ENCODE measurements at places on chromosomes 6 and 20.

GRCh38 chr6:86712039-86712438 lies 225.3 kb upstream of the HTR1E start:
- no peak for DNase-seq

DNA sequence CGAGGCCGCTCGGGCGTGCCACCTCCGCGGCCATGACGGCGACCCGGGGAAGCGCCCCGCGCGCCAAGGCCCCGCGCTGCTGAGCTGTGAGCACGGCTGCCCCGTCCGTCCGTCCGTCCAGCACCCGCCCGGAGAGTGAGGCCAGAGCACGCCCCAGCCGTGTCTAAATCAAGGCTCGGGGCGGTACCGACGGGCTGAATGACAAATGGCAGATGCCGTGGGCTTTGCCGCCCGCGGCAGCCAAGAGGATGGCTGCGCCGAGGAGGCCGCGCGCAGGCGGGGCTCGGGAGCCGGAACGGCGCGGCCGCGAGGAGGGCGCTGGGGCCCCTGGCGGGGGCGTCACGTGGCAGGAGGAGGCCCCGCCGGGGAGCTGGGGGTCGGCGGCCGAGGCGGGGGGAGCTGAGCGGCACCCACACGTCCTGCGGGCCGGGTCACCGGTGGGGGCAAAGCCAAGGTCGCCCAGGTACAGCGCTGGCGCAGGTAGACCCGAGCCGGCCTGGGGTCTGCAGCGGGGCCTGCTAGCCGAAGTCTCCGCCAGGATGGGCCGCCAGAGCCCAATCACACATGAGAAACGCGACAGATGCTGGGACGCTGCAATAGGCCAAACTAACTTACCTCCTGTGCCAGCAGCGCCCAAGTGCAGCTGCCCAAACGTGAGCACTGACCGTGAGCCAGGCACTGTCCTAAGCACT lies at the start of gene PLAGL1:
Gene PLAGL1 (minus strand): TSS at position 140 of the 692 bp plus-strand sequence. CDS start 60,123 bp downstream, outside the sequence.
- peak; percentile 22 for DNase-seq

DNA sequence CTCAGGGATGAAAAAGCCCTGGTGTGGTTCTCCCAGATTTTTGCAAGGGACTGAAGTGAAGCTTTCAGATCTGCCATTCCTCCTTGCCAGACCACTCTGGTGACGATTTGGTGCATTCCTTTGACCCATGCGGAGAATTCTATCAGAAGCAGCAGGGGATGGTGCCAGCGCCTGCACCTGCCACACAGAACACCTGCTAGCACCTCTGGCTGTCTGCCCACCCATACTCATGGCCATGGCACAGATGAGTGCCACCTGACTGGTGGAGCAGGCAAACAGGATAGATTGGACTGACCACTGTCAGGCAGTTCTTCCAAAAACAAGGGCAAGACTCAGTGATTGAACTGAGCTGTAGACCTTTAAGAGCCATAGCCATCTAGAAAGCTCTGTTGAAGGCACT lies 107.1 kb downstream of the CDYL start:
- no peak for DNase-seq

GRCh38 chr6:90663873-90664272 lies 77.0 kb upstream of the MAP3K7 start:
- no peak for DNase-seq

GRCh38 chr20:58092871-58093270 lies 135.6 kb downstream of the ANKRD60 start:
- DNase-seq: no peak

DNA sequence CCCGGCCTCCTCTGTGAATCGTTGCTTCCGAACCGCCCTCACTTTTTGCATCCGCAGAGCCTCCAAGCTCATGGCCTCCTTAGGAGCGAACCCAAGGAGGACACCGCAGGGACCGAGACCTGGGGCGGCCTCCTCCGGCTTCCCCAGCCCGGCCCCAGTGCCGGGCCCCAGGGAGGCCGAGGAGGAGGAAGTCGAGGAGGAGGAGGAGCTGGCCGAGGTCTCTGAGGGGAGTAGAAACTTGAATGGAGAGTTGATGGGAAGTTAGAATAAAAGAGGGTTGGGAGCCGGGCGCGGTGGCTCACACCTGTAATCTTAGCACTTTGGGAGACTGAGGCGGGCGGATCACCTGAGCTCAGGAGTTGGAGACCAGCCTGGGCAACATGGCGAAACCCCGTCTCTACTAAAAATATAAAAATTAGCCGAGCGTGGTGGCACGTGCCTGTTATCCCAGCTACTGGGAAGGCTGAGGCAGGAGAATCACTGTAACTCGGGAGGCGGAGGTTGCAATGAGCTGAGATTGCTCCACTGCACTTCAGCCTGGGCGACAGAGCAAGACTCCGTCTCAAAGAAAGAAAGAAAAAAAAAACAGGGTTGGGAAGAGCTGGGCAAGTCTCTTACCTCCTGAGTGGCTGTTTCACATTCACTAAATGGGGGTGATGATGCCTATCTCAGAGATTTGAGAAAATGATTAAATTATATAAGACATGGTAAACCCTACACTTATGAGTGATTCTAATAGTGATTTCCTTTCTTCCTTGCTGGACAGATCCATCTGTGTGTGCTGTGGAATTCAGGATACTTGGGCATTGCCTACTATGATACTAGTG lies 805 bp downstream of the MSH5 start:
- DNase-seq: no peak

DNA sequence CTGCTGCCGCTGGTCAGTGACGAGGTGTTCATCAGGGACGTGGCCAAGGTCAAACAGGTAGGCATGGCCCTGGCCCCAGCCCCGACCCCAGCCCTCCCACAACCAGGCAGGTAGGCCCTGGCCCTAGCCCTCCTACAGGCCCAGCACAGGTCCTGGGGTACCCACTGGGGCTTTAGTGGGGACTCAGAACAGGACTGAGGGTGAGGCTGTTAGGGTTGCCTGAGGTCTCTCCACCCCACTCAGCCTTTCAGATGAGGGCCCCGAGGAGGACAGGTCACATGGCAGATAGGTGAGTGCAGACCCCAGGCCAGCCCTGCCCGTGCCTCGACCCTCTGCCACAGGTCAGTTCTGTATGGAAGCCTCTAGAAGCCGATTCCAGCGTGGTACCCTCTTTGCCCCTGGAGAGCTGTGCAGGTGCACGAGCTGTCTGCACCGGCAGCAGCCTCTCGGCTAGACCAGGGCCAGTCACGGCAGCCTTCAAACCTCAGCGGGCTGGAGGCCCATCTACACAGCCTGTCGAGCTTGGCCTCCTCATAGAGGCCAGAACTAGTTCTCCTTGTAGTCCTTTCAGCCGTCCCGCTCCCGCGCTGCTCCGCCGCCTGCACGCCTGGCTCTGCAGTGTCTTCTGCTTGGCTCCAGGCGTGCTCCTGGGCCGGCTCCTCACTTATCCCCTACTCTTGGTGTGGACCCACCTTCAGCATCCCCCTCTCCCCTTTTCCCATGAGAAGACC lies 35.5 kb downstream of the PYGB start:
- DNase-seq: peak; percentile 11

- DNase-seq: no peak
Measured at GRCh38 chr6:90720404-90720803, 133.5 kb upstream of the MAP3K7 start.

GRCh38 chr6:162337412-162337811 lies 390.2 kb downstream of the PRKN start:
- no peak for DNase-seq

GRCh38 chr6:118890997-118891790 lies 2.8 kb upstream of the ASF1A start:
- DNase-seq: no peak

- DNase-seq: no peak
Measured at GRCh38 chr6:105607636-105608621, 205.0 kb upstream of the PREP start.

GRCh38 chr6:101069191-101069795 lies 188.2 kb upstream of the ASCC3 start:
- DNase-seq: no peak

Measured in activated CD8-positive, alpha-beta memory T cell treated with anti-CD3 and anti-CD28 coated beads, Interleukin-2, amount 50 U/mL, for 4 hours (primary cell).